ENCODE measurements at places on chromosomes 1 and 21.
A peak's percentile ranks its signal among the peaks of the same experiment; 100 is the strongest.

GRCh38 chr1:108646648-108647269 is 14.1 kb downstream of the HENMT1 start:
- DNase-seq: no peak

- DNase-seq: no peak
These were observed 3.2 kb downstream of the SERINC2 start for GRCh38 chr1:31416101-31416736.

- DNase-seq: no peak
These were observed 45.0 kb downstream of the NEK2 start for GRCh38 chr1:211630236-211631081.

- DNase-seq: no peak
These were observed 7.9 kb upstream of the SMYD2 start for GRCh38 chr1:214272964-214273533.

DNA sequence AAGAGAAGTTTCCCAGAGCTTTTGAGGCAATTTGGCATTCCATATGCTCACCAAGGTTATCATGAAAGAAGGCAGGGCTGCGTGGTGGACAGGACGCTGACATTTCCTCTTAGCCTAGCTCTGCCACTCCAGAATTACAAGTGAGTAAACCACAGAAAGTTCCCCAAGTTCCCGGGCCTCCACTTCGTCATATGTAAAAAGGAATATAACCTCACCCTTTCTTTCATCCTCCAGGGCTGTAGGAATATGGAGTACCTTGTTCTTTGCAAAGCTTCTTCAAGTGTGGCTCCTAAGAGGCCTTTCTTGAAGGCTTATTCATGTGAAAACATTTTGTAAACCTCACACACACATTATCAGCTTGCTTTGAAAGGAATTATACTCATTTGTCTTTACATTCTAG is 210.2 kb downstream of the GREM2 start:
- no peak for DNase-seq

GRCh38 chr1:32179443-32180185 is at the start of gene TXLNA:
Gene TXLNA, plus strand, starts transcription at chr1:32179675. Its CDS starts 671 bp downstream, at chr1:32180346.
- peak; percentile 89 for DNase-seq

GRCh38 chr1:45526135-45526644 is 4.5 kb upstream of the PRDX1 start:
- DNase-seq: no peak

- no peak for DNase-seq
These were observed 31.3 kb downstream of the NSL1 start for GRCh38 chr1:212760126-212760823.

GRCh38 chr1:21165646-21166045 is 11.1 kb downstream of the EIF4G3 start:
- DNase-seq: no peak

DNA sequence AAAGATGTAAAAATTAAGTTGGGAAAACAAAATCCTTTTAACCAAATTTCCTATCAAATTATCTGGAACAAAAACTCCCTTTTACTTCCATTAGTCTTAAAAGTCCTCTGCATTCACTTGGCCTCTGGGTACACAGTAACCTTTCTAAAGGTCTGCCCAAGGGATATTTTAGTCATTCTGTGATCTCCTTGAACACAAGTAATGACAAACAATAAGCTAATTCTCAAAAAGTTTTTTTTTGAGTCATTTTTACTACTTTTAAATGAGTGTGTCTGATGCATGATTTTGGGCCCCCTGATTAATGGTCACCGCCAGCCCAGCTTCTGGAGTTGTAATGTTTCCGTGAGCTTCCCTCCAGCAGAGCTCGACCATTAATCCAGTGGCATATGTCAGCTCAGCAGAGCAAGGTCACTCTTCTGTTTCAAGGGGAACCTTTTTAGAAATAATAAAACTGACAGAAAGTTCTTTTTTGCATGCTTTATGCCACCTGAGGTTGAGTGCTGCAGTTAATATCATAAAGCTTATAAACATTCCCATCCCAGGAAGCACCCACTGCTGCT is 14.3 kb downstream of the SAMSN1 start:
- no peak for DNase-seq

DNA sequence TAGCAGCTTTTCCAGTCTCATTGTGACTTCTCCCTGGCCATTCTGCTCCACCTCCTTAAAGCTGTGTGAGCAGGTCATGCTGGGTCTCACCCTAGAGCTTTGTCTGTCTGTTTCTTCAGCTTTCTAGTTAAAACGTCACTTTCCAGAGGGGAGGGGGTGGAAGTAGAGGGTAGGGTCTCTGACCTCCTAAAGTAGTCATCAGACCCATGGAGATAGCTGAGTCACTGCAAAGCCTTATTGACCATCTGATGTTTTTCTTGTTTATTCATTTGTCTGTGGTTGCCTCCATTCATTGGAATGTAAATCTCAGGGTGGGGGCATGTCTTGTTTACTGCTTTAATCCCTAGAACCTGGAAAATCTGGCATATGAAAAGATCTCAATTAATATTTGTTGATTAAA is 52.7 kb downstream of the ELF3 start:
- DNase-seq: no peak

GRCh38 chr1:41361495-41362356 is 492 bp downstream of the FOXO6 start:
- DNase-seq: no peak

DNA sequence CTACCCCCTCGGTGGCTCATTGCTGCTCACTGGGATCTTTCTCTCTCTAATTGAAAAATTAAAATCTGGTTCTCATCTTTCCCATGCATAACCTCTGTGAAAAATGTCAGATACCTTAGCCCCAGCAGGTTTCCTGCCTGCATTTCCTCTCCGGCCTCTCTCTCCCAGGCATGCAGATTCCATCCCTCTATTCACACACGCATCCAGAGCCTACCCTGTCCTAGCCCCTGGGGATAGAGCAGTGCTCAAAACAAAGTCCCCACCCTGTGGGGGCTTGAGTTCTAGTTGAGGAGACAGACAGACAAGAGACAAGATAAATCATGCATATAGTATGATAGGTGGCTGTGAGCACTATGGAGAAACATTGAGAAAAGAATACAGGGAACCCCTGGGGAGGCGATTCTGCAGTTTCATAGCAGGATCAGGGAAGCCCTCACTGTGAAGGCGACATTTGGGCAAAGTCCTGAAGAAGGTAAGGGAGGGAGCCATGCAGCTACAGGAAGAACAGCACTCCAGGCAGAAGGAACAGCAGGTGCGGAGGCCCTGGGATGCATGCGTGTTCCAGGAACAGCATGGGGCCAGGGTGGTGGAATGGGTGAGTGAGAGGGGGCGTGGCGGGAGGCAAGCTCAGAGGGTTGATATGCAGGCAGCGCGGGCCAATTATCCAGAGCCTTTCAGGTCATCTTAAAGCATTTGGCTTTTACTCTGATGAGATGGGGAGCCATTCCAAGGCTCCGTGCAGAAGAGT is 3.5 kb upstream of the BSND start:
- no peak for DNase-seq

All from NCI-H2171 (cell line).